LoVo (cell line): ENCODE measurements at places on chromosomes 3 and 15.

- peak; percentile 70 for DNase-seq
Observed at GRCh38 chr3:183697610-183698317, at the start of gene YEATS2. YEATS2 (plus strand) TSS chr3:183697797; CDS start chr3:183715163, 17,366 bp downstream.

DNA sequence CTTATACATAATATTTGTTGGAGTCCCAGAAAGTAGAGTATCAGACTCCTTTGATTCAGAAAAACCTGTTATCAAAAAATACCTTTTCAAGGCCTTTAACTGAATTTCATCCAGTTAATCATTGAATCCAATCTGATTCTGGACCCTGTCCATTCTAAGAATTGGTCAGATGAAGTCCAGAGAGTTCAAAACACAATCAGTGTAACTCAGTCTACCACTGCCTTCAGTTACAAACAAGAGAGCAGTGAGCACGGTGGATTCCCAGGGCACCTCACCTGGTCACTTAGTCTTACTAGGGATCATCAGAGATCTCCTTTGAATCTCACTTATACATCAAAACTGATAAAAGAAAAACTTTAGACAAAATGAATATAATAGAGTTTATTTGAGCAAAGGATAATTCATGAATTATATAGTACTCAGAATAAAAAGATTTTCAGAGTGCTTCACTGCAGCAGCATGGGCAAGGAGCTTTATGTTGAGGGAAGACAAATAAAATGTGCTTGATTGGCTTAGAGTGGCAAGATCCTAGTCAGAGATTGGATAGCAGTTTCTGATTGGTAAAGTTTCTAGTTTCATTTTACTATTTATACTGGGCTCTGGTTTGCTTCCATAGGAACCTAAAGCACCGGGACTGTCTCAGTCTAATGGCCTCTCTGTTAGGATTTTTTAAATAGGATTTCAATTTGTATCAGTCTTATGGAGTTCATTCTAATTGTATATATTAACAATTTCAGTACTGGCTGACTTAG, 474.9 kb upstream of the GOLIM4 start:
- no peak for DNase-seq

DNA sequence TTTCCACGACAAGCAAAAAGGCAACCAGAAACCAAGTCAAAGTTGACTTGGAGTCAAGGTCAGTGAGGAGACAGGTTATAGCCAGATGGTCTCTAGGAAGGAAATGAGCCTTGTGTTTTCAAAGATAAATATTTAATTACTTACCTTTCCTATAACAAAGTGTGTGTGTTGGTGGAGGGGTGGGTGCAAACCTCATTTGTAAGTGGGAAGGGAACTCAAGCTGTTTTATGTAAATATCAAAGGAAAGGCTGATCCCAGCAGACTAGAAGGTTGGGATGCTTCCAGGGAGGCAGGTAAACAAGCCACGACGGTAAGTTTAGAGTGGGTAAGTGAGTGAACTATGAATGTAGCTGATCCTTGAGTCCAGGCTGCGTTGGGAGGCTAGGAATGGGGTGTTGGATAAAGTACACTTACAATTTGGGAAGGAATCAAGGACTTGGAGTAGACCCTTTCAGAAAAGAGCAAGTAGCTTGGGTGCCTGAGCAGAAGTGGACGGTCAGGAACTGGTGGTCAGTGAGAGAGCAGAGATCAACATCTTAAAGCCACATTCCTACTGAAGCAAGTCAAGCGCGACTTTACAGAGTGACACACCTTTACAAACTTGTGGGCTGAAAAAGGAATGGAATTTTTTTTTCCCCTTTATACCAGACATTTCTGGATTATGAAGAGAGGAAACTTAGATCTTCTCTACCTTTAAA, 82.0 kb upstream of the TBL1XR1 start:
- DNase-seq: no peak

DNA sequence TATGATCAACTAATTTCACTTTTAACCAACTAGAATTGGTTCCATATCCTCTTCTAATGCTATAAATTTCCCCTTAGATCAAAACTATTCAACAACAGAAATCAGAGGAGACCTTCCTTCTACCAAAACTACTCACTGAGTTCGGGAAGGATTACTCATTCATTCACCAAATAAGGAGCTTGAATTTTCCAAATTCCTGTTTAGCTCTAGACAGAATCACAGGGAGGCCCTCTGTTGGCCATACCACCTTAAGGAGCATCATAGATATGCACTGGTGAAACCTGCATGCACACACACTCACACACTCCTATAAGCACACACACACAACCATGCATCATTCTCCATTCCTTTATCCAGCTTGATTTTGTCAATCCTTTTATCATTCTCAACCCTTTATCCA, 49.0 kb downstream of the SUCLG2 start:
- DNase-seq: no peak

DNA sequence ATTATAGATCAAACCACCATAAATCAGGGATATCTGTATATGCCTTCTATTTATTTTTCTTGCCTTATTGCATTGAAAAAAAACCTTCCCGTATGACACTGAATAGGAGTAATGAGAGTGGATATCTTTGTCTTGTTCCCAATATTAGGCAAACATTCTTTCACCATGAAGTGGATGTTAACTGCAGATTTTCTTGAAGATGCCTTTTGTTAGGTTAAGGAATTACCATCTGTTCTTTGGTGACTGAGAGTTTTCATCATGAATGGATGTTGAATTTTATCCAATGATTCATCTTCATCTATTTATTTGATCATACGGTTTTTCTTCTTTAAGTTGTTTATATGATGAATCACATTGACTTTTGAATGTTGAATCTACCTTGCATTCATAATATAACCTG, 47.1 kb upstream of the MECOM start:
- DNase-seq: no peak

GRCh38 chr3:41715376-41715775, 246.5 kb downstream of the ULK4 start:
- no peak for DNase-seq

GRCh38 chr15:69720536-69720935, 267.9 kb downstream of the RPLP1 start:
- DNase-seq: no peak

DNA sequence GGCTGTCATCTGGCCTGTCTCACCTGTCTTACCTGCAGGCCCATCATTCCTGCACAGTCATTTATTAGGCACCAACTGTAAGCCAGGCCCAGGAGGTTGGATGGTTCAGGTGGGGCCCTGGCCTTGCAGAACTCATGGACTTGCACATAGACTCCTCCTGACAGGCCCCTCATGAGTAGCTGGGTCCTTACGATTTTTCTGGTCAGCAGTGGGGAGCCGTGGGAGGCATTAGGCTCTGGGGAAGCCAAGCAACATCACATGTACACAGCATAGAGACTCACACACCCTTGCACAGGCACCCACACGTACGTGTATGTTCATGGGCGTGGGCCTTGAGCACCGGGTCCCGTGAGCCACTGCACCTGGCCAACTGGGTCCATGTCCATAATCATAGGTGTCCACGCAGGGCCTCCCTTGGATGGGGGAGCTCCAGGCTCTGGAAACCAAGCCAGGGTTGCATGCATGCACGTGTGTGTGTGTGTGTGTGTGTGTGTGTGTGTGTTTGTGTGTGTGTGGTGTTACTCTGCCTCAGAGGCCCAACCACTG, 20.3 kb downstream of the CISH start:
- no peak for DNase-seq

GRCh38 chr3:19147905-19148767, at the start of gene KCNH8:
KCNH8 (plus strand) TSS chr3:19148510; CDS start chr3:19148720, 210 bp downstream.
- DNase-seq: peak; percentile 50

GRCh38 chr15:101348015-101348414, 53.0 kb upstream of the SNRPA1 start:
- DNase-seq: no peak

DNA sequence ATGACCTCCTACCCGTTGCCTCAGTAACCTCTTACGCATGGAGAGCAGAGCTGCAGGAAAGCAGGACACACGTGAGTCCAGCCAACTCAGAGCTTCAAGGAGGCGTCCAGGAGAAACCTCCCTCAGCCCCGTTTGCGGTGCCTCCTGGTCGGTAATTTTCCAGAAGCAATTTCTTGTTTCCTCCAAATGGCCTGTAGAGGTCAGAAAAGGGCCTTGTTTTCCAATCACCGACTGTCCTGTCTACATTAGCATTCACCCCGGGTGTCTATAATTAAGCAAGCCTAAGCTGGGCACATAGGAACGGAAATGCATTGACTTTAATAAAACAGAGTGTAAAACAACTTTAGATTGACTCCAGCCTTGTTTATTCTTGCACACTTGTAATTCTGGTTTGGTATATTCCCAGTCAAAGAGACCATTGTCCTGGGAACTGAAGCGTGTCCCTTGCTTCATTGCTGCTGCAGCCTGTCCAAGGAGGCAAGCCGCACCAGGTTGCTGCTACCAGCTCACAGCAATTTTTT, 836.2 kb downstream of the AGBL1 start:
- DNase-seq: peak; percentile 37

- DNase-seq: no peak
Observed at GRCh38 chr3:189103208-189103607, 68.6 kb upstream of the TPRG1 start.

GRCh38 chr3:51621091-51621892, 49.8 kb upstream of the TEX264 start:
- DNase-seq: no peak
